Mucosa of descending colon (tissue), 3 donors: ENCODE measurements at places on chromosomes 1 and 21. TPM values are rescaled to one million over a fixed set of nuclear protein-coding genes. Genes with fewer than 3 reads are reported as not detected.

Gene LHX8
- not detected for total RNA-seq

Gene UBE2U
- total RNA-seq, result not detected

Gene OR2G6
- total RNA-seq, result not detected

Gene MROH9
- not detected for total RNA-seq

Gene HMGN2
- 463 TPM for total RNA-seq

Gene C1orf53
- 6.8 TPM for total RNA-seq

Gene VPS13D
- 96.6 TPM for total RNA-seq

Gene TARDBP
- 147 TPM for total RNA-seq

Gene RGS8
- total RNA-seq, result not detected

Gene FCMR
- total RNA-seq, result 4.6 TPM

Gene KRTAP11-1
- total RNA-seq, result not detected

Gene SLC6A9
- total RNA-seq, result 52.5 TPM

- no peak for DNase-seq
Observed at GRCh38 chr1:44345187-44345775, 9.8 kb downstream of the ERI3 start.

DNA sequence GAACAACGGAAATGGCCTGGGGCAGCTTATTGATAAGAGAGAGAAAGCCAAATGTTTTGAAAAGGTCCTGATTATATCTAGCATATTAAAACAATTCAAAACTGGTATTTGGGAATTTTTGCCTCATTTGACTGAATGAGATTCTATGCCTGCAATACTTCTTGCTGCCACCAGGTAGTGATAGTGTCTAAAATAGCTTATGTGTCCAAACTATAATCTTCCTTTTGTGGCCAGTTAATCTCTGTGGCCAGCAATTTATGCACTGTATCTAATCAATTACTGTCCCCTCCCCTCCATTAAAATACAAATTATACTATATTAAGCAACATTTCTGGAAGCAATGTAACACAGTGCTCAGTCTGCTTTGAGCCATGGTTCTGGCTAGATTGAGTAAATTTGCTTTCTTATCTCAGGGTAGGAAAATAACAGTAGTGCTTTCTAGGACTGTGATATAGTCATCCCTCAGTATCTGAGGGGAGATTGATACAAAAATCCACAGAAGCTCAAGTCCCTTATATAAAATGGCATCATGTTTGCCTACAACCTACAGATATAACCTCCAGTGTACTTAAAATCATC is 91.8 kb downstream of the FOXD2 start:
- DNase-seq, result no peak

DNA sequence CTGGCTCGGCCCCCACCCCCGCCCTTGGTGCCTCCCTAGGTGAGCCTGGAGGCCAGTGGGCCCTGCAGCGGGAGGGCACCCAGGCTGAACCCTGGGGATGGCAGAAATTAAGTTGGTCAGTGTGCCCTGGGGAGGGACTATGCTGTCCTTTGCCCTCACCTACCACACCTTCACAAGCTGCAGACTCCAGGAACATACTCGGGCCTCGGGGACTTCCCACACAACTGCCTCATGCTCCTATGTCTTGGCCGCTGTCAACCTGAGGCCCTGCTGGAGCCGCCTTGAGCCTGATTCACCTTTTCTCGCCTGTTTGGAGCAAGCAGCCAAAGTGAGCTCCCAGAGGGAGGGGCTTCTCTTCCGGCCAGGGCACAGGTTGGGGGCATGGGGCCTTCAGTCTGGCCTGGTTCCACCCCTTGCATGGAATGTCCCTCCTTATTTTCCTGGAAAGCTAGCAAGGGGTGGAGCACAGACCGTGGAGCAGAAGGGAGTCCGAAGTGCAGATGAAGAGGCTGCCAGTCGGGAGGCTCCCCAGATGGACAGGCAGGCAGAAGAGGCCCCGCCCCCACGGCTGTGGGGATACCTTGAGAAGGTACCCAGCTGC is 24.7 kb downstream of the KNCN start:
- DNase-seq, result peak; percentile 53

DNA sequence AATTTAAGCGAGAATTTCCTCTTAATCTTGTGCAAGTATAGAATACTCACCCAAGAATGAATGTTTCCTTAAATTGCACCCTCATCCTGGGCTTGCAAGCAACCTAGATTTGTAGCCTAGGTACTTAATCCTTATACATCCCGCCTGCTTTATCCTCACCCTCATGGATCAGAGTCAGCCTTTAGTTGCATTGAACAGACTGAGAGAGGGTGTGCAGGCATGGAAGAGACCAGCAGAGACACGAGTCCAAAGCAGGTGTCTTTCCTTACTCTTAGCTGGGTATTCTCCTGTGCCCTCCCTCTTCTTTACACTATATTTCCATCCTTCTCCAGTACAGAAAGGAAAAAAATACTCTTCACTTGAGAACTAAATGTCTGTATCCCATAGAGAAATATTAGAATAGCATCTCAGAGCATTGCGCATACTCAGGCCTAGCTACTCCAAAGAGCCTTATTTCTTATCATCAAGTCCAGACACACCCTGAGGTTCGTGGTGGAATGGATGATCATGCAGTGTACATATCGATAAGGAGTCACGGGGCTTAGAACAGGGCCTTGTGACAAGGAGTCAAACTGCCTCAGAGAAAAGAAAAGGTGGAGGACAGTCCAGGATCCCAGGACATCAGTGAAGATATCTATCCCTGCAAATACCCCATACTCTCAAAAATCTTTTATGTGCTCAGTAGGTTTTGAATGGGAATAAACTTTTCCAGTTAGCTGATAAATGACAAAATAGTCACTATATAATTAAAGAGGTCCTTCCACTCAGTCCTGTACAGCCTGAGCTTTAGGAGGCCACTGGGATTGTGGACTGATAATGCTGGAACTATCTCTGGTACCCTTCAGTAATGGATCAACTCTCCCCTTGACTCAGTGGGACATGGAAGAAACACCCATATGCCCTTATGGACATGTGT is 297.9 kb downstream of the GRIK1 start:
- no peak for DNase-seq

- DNase-seq, result no peak
Observed at GRCh38 chr1:115958866-115959265, 17.4 kb upstream of the SLC22A15 start.

DNA sequence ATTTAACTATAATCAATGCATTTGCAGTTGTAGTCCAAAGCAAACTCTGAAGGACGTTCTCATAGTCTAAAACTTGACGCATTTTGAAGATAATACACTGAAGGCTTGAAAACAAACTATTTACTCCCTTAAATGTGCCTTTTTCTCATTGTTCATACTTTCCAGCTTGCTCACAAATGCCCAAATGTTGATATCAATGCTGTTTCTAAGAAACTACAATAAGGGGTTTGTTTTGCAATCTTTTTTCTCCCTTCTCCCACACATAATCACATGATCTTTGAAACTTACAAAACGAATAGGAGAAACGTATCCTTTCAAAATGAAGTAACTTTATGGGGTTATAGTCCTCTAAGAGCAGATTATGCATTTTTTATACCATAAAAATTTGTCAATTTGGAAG is 508.7 kb downstream of the DPYD start:
- DNase-seq, result no peak

GRCh38 chr1:31482482-31483011 is 69.5 kb downstream of the SERINC2 start:
- DNase-seq, result no peak

DNA sequence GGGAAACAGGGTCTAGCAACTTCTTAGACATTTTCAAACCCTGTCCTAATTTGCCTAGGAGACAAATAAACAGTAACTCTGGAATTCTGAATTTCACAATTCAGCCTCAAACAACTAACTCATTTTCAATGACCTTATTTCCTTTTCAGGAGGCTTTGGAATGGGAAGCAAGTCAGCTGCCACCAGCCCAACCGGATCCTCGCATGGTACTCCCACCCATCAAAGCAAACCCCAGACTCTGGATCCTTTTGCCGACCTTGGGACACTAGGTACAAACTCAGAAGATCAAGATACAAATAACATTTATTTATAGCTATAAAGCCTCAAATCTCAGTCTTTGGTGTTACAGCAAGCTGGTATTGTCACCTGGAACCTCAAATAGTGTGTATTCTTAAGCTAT is 18.9 kb upstream of the LEPR start:
- DNase-seq, result no peak

DNA sequence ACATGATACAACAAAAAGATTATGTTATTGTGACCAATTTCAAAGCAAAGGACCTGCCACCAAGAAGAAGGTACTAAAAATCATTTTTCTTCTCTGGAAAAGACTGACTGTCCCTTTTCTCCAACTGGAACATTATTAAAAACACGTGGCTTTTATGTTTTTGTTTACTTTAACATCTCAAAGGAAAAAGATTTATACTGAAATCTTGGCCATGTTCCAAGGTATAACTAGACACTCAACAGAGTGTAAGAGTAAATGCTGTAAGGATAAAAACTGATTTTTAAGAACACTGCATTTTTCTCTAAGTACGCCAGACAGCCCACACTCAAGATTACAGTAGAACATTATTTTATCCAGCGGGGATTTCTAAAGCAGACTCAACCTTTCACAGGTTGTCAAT is 62.1 kb downstream of the BRWD1 start:
- DNase-seq, result no peak

- DNase-seq, result no peak
Observed at GRCh38 chr1:66446261-66447001, 87.5 kb upstream of the SGIP1 start.

- no peak for DNase-seq
Observed at GRCh38 chr1:164755690-164756089, 196.7 kb downstream of the PBX1 start.

GRCh38 chr1:28833381-28833780 is 21.4 kb downstream of the OPRD1 start:
- no peak for DNase-seq

GRCh38 chr1:172885971-172886370 is 164.8 kb downstream of the TNFSF18 start:
- no peak for DNase-seq

GRCh38 chr1:36951292-36951750 is 83.0 kb downstream of the GRIK3 start:
- no peak for DNase-seq

- DNase-seq, result no peak
Observed at GRCh38 chr1:234154320-234155251, 218.7 kb upstream of the COA6 start.

DNA sequence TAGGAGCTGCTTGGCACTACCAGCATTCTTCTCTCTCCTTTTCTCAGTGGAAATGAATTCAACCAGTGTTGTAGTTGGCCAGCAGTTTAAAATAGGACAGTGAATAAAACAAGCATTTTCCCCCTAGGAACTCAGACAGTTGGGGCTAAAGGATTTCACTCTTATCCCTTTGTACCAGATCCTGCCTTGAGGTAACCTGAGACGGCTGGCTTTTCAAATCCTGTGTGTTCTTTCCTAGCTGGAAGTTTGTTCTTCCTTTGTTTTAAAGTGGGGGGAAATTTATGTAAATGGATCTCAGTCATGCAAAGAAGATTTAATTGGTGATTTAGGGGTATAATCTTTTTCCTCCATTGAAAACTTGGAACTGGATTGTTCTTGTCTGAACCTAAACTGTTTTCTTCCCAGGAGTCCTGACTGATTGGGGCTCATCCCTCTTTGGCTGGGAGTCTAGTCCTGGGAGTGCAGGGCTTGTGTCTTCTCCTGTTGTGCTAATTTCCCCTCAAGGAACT is 23.3 kb downstream of the ZP4 start:
- DNase-seq, result no peak

GRCh38 chr1:114033216-114033706 is 54.0 kb downstream of the OLFML3 start:
- peak; percentile 3 for DNase-seq

DNA sequence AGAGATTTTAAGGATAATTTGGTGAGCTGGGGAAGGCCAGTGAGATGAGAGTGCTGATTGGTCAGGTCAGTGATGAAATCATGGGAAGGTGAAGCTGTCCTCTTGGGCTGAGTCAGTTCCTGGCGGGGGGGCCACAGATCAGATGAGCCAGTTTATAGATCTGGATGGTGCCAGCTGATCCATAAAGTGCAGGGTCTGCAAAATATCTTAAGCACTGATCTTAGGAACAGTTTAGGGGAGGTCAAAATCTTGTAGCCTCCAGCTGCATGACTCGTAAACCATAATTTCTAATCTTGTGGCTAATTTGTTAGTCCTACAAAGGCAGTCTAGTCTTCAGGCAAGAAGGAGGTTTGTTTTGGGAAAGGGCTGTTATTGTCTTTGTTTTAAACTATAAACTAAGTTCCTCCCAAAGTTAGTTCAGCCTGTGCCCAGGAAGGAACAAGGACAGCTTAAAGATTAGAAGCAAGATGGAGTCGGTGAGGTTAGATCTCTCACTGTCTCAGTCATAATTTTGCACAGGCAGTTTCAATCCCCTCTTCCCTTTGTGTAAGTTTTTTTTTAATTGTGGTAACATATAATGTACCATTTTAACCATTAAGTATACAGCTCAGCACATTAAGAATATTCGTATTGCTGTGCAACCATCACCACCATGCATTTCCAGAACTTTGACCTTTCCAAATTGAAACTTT is 39.4 kb downstream of the PTAFR start:
- DNase-seq, result no peak

DNA sequence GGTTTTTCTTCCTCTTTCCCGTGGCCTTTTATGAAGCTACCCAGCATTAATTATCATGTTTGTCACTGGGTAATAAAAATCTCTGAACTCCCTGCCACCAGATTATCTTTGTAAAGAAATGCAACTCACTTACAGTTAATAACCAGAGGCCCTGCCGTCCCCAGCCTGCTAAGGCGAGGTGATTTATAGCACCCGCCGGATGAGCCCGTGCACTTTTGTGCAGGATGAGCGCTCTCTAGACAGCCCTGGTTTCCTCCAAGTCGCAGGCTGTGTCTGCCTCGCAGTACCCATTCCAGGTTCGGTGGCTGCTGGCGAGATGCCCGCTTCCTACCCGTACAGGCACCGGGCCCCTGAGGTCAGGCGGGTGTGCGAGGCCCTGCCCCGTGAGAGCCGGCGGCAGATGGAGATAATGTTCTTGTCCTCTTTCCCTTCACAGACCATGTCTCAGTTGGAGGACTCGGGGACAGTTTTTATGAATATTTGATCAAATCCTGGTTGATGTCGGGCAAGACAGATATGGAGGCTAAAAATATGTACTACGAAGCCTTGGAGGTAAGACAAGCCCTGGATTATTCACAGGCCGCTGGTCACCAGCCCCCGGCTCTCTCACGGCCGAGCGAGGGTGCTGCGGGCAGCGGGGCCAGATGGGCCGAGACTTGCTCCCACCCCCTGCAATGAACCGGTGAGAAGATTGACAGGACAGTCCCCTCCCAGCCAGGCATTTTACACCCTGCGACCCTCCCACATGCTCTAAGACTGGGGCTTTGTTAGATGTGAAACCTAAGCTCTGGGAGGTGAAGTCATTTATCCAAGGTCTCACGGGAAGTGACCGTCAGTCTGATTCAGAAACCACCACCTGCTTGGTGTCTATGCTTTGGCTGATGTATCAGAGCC is 28.5 kb upstream of the SELENON start:
- peak; percentile 65 for DNase-seq

GRCh38 chr1:92342401-92342800 is 43.5 kb downstream of the RPAP2 start:
- no peak for DNase-seq

- DNase-seq, result no peak
Observed at GRCh38 chr1:205062319-205062718, 19.3 kb downstream of the CNTN2 start.

GRCh38 chr1:151142411-151143056 is 3.9 kb downstream of the SEMA6C start:
- DNase-seq, result no peak

- peak; percentile 33 for DNase-seq
Observed at GRCh38 chr21:45293726-45294401, 6.2 kb upstream of the POFUT2 start.

GRCh38 chr1:175826705-175827104 is 83.3 kb upstream of the TNR start:
- no peak for DNase-seq

- no peak for DNase-seq
Observed at GRCh38 chr1:199898654-199899053, 128.9 kb upstream of the NR5A2 start.

GRCh38 chr1:231036416-231036815 is 3.6 kb downstream of the FAM89A start:
- no peak for DNase-seq
